COLO829 (cell line): ENCODE measurements at places on chromosomes 5 and 9.

DNA sequence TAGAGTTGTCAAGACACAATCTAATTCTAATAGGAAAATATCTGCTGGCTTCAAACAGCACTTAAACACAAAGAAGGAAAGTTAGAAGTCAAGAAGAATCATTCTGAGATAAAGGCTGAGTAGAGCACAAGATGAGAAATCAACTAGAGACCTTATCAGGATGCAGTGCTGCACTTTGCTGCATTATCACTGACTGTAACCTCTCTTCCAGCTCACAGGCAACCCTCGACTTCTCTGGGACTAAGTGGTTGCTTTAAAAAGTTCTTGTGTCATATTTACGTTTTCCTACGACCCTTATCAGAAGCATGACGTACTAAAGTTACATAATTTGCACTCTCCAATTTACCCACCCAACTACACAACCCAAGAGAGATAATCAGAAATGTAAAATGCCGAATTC lies 176.1 kb downstream of the MLLT3 start:
- no peak for DNase-seq

- no peak for DNase-seq
Measured at GRCh38 chr9:6680797-6681146, 35.2 kb upstream of the GLDC start.

GRCh38 chr9:84691634-84692033 lies 22.1 kb downstream of the NTRK2 start:
- no peak for DNase-seq

- no peak for DNase-seq
Measured at GRCh38 chr9:121807823-121808278, 156.4 kb downstream of the DAB2IP start.
